ENCODE measurements at places on chromosomes 4 and X.

DNA sequence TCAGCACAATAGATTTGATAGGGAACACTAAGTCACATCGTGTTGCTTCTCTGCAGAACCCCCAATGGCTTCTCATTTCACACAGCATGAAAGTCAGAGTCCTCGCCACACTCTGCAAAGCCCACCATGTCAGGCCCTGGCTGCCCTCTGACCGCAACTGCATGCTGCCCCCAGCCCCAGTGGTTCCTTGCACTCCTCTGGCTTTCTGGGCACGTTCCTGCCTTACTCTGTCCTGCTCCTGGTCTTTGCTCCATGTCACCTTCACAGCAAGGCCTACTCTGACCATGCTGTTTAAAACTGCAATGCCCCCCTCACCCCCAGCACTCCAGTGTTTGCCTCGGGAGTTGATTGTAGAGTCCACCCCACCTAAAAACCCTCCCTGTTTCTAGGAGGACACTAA is 78.1 kb downstream of the EVC start:
- no peak for DNase-seq

- no peak for DNase-seq
These were observed 89.5 kb downstream of the SLIT2 start for GRCh38 chr4:20341134-20341738.

- DNase-seq = no peak
These were observed 85.0 kb upstream of the SORBS2 start for GRCh38 chr4:185896817-185897488.

DNA sequence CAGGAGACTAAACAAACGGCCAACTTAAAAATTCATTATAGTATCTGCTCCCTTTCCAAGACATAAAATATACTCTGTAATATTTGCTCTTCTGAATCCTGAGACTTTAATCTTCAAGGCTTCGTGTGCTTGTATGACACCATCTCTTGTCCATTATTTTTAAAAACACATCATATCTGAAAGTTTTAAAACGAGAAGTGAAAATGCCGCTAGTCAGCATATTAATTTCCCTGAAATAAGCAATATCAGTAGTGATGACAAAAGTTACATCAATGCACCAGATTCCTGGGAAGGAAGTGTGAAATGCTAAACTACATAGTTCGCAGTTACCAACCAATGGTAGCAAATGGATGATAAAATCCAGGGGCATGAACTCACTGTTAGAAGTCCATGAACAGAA is 66.8 kb upstream of the EXOC1L start:
- no peak for DNase-seq

GRCh38 chr4:143337600-143338287 is 1.1 kb downstream of the GAB1 start:
- DNase-seq = no peak

GRCh38 chr4:73683033-73683432 is 57.3 kb upstream of the CXCL8 start:
- DNase-seq = no peak

DNA sequence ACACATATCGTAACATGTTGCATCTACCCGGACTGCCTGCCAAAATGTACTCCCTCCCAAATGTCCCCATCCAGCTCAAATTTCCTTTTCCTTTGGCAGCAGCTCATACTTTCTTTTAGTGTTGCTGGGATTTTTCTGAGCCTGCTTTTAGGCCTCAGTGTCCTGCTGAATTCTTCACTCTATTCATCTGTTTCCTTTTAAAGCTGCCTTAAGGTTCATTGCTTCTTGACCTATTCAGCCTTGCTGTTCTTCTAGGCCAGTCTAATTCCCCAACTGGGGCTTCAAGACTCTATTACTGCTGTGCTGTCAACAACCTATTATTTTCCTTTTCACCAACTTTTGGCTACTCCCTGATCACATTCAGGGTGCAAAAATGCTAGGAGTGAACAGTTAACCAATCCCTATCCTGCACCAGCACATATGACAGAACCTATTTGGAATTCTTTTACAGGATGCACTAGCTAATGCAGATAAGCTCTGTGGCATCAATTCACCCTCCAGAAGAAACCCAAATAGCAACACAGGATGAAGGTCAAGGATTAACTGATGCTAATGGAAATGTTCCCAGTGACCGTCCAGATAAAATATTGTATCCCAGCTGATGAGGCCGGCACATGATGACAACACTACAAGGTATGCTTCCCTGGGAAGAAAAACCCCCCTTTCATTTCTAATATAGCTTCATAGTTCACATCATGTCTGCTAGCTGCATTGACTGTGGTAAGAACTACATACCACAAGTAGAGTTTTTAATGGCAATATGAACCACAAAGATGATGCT is 114.7 kb upstream of the TTC29 start:
- peak; percentile 32 for DNase-seq

- DNase-seq = peak; percentile 42
These were observed 1042.3 kb downstream of the FSTL5 start for GRCh38 chr4:161121451-161121850.

DNA sequence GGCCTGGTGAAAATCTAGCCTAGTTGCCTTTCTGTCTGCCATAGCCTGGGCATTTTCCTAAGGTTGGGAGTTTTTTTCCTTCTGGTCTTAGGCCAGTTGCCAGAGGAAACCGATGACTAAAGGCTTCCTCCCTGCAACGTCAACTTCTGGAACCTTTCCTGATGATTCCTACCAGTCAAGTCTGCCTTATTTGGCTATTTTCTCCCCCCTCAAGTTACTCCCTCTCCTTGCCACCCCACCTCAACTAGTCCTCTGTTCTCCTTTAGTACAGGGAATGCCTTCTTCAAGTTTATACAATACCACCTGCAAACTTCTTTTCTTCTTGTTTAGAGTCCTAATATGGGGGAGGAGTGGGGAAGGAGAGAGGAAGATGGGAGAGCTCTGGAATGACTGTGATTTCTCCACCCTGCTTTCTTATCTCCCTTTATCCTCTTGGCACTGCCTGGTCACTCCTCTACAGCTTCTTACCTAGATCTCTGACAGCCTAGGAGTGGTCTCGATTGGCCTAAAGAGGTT is 10.6 kb downstream of the MSN start:
- peak; percentile 92 for DNase-seq

GRCh38 chr4:188423039-188423438 is 283.8 kb downstream of the TRIML1 start:
- peak; percentile 9 for DNase-seq

- DNase-seq = no peak
These were observed 92.5 kb upstream of the ENPP6 start for GRCh38 chr4:184310171-184310567.

DNA sequence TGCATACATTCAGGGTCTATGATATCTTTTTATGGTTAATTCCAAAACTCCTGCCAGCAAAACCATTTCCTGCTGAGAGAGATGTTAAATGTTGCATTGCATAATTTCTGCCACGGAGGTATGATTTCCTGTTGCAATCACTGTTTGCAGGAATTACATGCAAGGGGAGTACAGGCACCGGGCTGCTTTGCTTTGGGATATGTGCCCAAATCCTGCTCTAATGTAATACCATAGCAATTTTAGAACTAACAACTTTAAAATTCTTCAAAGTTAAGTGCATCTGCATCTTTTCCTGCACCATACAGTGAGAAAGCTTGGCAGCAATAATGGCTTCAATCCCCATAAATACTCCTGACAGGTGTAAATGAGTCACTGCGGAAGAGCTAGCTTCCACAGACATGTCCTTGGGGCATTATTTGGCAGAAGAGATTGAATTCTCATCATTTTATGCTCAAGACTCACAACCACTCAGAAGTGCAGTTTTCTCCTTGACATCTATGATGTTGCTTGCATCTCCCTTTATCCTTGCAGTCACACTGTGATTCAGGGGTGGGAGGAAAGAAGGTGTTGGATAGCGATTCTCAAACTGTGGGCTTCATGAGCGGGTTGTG is 29.6 kb downstream of the TRIM2 start:
- DNase-seq = peak; percentile 97

DNA sequence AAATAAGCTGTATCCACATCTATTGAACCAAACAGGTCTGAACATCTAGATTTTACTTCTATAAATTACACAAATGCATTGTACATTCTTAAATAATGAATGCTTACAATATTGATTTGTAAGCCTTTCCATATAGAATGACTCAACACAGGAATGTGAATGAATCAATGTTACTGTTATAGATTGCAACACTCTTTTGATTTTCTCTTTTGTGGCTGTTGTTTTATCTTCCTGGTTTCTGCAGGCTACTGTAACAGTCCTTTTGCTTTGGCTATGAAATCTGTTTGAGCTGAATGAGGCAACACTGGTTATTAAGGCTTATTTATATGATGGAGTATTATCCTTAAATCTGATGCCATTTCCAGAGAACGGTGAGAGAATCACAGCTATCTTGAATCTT is 49.5 kb downstream of the GPR50 start:
- DNase-seq = no peak

DNA sequence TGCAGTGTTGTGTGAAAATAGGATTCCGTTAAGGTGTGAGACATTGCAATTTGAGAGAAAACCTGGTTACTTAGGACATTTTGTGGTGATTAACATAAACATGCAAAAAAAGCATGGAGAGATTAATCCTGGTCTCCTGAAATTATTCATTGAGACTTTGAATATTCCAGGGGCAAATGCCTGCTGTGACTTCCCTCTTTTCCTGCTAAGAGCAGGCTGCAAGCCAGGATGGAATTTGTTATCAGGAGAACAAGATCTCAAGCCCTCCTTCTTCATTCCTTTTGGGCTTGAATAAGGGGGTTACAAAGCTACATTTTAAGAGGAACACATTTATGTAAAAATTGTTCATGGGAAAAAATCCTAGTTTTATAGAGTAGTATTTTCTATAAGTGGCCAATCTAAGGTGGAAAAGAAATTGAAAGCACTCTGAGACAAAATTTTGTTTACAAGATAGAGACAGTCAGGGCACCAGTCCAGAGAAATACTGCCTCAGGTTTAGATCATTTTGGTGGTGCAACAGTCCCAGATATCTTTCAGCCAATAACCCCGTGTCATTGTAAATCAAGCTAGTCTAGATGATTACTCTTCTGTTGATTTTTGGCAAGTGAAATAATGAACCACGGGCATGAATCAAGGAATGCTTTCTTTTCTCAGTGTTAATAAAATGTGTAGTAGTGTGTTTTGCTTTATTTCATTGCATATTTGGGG is 1528.3 kb upstream of the AGA start:
- DNase-seq = no peak

DNA sequence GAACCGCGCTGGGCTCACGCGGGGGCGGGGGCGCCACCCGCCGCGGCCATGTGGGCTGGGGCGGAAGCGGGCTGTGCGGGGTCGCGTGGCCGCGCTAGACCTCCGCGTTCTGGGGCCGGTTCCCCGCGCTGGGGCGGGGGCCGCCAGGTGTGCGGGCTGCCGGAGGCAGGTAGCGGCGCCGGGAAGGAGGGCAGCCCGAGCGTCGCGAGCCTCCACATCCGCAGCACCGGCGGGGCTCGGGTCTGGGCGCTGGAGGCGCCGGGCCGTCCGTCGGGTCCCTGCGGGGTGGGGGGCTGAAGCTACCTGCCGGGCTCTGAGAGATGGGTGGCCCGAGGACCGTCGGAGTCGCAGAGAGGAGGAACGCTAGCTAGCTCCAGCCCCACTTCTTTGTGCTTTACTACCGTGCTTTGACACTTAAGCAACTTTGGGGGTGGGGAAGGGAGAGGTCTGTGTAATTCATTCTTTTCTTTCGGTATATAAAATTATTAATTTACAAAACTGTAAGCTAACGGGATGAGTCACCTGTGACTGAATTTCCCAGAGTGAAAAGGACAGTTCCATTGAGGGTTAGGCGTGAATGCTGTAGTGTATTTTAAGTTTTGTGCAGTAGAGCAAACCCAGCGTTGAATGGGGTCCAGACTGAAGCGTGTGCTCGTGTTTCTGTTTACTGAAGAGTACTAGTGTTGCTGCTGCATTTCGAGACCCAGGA is 689 bp downstream of the METAP1 start:
- DNase-seq = peak; percentile 22

GRCh38 chr4:80197601-80198440 is 518 bp downstream of the PRDM8 start:
- no peak for DNase-seq

DNA sequence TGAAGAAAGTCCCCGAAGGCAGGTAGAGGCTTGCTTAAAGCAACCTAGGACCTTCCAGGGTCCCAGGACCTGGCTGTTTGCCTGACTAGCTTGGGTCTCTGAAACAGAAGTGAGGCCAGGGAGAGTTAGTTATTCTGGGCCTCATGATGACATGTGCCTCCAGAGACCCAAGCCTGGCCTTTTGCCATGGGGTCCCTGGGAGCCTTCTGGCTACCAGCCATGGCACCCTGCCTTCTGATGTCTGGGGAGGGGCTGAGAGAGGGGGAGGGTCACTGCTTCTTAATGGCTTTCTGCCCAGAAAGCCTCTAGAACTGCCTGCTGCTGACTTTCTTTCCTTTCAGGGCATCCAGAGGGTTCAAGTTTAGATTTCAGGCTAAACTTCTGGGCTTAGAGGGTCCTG is 1.0 kb upstream of the STARD8 start:
- no peak for DNase-seq

- DNase-seq = no peak
These were observed 33.5 kb downstream of the CTBP1 start for GRCh38 chr4:1215141-1216075.

DNA sequence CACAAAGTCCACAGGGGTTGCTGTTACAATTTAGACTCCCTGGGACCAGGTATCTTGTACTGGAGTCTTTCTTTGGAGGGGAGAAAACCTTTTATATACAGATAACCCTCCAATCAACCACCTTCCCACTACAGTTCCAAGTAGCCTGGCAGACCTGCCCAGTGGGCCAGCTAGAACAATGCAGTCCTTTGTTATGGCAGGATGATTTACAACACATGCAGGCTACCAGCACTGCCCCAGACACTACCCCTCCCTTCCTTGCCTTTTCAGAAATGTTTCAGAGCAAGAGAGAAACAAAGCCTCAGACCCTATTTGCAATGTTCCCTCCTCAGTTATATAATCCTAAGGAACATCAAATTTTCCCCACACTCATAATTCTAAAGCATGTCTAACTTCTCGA is 11.1 kb downstream of the RASL11B start:
- peak; percentile 53 for DNase-seq

DNA sequence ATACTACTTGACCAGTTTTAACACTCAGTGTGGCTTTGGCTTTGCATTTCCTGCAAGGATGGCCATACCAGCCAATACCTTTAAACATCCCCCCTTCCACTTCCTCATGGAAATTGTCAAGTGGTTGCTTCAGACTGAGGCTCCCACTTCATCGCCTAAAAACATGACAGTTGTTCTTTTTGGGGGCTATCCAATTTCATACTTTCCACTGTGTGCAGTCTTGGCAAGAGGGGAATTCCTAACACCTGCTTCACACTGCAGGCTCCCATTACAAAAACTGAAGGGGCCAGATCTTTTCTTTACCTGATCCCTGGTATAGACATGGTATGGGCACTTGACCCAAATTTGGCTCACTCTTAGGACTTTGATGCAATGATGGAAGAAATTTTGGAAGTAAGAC is 28.5 kb upstream of the TSR2 start:
- DNase-seq = no peak

DNA sequence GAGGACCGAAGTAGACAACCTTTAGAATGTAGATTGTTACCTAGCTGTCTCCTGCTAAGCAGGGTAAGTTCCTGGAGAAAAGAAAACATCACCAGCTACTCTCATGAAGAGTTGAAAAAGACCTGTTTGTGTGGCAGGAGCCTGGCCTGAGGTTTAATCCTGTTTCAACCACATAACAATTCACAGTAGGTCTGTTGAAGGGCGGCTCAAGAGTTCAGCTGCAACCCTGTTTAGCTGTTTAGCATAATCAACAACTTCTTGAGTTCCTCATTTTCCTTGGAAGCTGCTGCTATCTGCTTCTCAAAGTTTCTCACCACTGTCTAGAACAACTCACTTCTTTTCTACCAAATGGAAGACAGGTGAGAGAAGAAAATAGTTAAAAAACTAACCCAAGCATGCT is 170.4 kb upstream of the TET2 start:
- DNase-seq = no peak

- no peak for DNase-seq
These were observed 15.8 kb downstream of the TMEM31 start for GRCh38 chrX:103726477-103726876.

- DNase-seq = peak; percentile 0
These were observed 29.5 kb downstream of the SRPX2 start for GRCh38 chrX:100673397-100673953.

All from A172 (cell line).